ENCODE measurements at places on chromosomes 7 and 10.

- DNase-seq, result no peak
Measured at GRCh38 chr10:122702275-122702674, 2.6 kb upstream of the C10orf120 start.

DNA sequence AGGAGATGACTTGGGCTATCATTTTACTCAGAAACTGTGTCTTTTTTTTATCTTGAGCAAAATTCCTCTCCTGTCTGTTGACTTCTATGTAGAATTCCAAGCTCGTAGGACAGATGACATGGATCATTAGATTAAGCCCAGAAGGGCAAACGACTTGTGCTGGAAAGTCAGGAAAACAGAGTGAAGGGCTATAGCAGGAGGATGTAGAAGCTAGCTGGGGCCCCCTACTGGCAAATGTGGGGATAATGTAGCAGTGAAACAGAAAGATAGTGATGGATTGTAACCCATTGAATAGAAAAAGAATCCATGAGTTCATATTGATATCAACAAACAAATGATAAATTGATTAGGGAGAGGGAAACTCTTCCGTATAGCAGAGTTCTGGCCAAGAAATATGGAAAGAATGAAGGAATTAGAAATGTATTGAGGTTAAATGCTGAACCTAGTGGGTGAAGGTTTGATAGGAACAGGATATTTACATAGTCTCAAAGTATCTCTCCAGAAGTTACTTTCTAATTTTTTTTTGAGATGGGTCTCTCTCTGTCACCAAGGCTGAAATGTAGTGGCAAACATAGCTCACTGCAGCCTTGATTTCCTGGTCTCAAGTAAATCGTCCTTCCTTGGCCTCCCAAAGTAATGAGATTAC is 103.6 kb downstream of the LYZL1 start:
- peak; percentile 23 for DNase-seq

- DNase-seq, result no peak
Measured at GRCh38 chr10:124745673-124746072, 1.5 kb upstream of the FAM53B start.

DNA sequence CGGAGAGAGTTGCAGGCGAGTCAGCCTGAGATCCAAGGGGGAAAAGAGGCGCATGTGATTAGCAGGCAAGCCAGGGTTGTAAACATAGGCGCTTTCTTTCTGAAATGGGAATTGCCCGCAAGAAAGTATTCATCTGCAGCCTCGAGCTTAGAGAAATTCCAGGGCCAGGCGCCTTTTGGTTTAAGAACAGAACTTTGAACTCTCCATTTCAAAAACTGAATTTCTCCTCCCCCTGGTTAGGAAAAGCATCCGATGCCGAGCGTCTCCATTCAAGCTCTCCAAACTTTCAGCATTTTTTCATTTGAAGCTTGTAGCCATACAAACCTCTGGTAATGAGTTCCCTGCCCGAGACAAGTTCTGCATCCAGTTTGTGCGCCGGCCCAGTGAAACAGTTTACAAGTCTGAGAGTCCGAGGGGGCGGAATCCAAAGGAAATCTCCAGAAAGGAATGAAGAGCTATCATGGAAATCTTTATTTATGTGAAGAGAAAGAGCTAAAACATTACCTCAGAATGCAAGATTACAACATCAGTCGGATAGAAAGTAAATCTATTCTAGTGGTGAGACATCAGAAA is 69.9 kb downstream of the FAM204A start:
- no peak for DNase-seq

GRCh38 chr7:111424768-111425167 is 137.5 kb downstream of the IMMP2L start:
- DNase-seq, result no peak

GRCh38 chr7:133195868-133196267 is 57.0 kb upstream of the EXOC4 start:
- DNase-seq, result no peak

- DNase-seq, result no peak
Measured at GRCh38 chr7:30010021-30010420, 16.5 kb downstream of the FKBP14 start.

DNA sequence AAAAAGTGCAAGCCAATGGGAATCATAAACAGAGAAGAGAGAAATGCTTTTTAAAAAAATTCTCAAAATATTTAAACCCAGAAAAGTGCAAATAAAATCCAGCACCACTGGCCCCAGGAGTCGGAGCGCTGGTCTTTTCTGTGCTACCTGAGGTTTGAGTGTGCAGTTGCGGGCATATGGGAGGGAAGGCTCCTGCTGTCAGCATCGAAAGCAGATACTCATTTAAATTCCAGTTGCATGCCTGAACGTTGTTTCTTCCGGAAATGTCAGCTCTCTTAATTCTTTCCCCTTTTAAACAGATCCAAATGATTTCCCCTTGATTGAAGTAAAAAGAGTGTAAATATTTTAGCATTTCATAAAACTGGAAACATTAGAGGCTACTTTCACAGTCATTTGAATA is 240.5 kb upstream of the GPR26 start:
- DNase-seq, result no peak

DNA sequence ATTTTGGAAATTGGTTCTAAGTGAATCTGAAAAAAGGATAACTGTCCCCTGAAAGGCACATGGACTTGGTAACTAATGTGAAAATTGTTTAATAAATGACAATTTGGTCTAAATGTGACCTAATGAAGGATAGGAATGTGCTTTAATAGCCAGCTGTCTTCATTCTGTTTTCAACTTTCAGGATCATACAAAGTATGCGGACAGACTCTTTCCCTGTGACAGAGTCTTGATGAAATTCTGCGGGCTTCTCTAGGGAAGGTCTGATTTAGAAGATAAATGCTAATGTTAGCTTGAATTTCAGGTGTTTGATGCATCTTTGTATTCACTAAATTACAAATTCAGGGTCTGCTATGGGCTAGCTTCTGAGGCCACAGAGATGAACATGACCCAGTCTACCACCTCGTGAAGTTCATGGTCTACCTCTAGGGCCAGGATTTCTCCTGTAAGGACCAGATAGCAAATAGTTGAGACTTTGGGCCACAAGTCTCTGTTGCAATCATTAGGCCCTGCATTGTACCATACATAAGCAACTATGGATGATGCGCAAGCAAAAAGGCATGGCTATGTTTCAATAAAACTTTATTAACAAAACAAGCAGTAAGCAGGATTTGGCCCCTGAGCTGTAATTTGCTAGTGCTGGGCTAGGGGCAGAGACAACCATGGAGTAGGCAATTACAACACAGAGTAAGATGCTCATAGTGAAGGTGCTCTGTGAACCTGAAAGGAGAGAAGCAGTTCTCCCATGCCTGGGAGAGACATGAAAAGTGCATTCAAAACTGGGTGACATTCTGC is 368.6 kb downstream of the INHBA start:
- DNase-seq, result no peak

GRCh38 chr7:16961641-16962040 is 79.9 kb upstream of the AGR3 start:
- DNase-seq, result no peak

GRCh38 chr10:89389254-89389653 is 3.2 kb upstream of the IFIT1 start:
- no peak for DNase-seq

DNA sequence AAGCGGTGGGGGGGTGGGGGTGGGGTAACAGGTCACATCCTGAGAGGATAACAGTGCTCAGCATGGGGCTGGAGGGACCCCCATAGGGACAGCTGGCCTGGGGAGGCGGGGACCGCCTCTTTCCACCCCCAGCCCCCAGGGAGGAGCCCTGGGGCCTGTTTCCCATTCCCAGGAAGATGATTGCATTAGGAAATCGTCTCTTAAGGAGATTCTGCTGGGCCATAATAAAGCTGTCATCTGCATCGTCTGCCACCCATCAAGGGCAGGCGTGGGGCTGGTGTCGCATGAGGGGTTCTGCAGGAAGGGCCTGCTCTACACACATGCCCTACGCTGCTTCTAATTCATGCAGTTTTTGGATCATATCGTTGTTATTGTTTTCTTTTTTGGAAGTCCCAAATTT is 17.2 kb downstream of the RET start:
- no peak for DNase-seq

DNA sequence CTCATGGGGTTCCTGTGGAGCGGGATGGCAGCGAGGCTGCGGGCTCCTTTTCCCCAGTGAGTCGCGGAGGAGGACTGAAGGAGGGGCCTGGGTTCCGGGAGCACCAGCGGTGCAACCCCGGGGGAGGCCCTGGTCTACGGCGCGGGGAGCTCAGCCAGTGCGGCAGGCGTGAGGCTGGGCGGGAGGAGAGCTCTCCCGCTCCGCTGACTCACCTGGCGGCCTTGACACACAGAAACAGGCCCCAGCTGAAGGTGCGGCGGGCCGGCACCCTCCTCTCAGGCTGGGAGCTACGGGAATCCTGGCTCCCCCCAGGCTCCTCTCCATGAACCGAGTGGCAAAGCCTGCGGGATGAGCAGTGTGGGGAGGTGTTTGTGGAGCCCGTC is 6.8 kb upstream of the NOM1 start:
- DNase-seq, result no peak

GRCh38 chr7:156993021-156993924 is 17.2 kb downstream of the MNX1 start:
- DNase-seq, result no peak

DNA sequence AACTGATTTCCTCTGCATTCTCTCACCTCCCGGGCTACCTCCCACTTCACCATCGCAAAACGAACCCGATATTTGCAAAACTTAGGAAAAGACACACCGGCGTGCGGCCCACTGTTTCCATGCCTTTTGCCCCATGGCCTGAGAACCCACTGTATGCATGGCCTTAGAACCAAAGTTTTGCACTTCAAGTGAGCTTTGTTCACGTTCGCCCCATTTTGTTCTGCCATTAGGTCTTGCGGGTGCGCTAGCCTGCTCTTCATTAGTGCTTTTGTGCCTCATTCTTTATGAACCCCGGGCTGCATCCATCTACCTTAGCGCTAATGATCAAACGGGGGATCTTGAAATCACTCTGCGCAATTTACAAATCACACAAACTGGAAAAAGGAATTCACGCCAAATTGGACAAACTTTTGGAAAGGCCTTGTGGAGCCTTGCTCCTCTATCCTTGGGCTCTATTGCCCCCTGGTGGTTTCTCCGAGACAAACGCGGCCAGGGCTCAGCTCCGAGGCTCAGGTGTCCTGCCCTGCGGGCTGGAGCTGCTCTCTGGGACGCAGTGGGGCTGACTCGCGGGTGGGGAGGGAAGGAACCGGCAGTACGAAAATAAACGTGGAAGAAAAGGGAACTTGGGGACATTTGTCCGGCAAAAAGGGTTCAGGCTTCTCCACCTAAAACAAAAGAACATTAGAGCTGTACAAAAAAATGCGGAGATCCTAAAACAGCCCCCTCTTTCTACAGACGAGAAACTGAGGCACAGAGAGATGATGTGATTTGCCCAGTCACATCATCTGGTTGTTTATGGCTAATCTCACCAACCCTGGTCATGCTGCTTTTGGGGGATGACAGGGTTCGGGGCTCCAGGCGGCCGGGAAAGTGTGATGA is 300.4 kb upstream of the NFE2L3 start:
- DNase-seq, result peak; percentile 64

GRCh38 chr10:11823122-11823988 is at the start of gene PROSER2:
Gene PROSER2, plus strand, starts transcription at chr10:11823356. Its CDS starts 28,722 bp downstream, at chr10:11852078.
- DNase-seq, result peak; percentile 23

DNA sequence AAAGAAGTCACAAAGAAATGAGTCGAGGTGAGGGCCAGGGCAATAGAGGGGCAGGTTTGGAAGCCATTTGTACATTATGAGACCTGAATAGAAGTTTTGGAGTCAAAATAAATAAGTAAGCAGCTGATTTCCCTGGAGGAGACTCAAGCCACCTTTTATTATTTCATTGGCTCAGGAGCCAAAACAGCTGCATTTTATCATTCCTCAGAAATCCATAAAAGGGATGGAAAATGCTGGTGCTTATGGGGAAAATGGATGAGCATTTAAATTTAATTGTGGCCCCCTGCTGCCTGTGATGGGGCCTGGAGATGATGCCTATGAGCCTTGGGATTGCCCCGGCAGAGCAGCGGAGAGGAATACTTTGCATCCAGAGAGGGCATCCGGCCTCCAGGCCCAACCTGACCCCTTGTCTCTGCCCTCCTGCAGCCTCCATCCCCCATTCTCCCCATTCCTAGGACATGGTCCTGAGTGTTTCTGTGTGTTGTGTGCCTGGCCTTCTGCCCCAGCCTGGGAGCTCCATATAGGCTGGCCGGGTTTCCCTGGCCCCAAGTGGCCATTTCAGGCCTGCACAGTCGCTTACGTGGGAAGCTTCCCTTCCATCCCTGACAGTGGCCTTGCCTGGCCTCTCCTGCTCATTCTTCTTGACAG is 296.8 kb upstream of the ZMIZ1 start:
- DNase-seq, result no peak

- no peak for DNase-seq
Measured at GRCh38 chr10:31131251-31131650, 99.6 kb upstream of the ZNF438 start.

GRCh38 chr10:9060314-9060713 is 1005.8 kb downstream of the GATA3 start:
- no peak for DNase-seq

- no peak for DNase-seq
Measured at GRCh38 chr7:82050792-82051191, 280.9 kb upstream of the HGF start.

- DNase-seq, result no peak
Measured at GRCh38 chr10:132677473-132678227, 108.3 kb downstream of the NKX6-2 start.

DNA sequence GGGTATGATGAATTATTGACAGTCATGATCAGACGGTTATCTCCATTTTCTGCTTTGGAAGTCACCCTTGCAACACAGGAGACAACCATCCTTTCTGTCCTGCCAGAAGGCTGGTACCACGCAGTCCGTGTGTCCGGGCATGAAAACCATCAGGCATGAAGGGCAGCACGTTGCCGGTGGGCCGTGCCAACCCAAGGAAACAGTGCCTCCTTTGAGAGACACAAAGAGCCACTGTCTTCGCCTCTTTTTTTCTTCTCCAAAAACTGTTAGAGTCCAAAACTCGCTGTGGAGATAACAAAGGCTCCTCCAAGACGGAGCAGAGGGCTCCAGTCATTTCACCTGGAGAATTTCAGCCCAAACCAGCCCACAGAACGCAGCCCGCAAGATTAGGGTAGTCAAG is 60.4 kb upstream of the ARHGAP21 start:
- DNase-seq, result no peak

DNA sequence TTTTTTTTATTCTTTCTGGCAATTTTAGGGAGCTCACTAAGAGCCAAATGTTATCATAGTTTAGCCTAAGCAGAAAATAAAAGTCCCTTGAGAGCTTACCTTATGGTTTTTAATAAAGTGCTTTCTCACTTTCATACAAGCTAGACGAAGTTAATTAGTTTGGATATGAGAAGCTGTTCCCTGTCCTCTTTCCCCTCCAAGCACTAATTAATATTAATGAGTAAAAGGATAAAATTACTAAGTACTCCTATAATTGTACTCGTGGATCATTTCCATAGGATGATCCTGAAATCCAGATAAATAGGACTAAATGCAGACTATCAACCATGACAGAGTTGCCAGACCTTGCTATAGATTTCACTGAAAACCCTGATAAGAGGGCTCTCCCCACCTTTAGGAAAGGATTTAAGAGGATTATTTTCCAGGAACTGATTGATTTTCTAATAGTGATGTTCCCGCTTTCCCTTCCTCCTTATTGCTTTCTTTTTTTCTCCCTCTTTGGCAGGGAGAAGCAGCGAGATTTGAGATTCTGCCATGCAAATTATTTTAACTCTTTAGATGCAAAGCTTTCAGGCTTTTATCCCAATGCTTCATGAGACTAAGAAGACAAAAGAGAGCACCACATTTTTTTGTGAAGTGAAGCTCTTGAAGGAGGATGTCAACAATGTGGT is 58.3 kb upstream of the HECW1 start:
- DNase-seq, result no peak

GRCh38 chr7:77316219-77316978 is 99.8 kb downstream of the GSAP start:
- no peak for DNase-seq

Data from stimulated activated CD4-positive, alpha-beta T cell treated with anti-CD3 and anti-CD28 coated beads, Interleukin-4, amount 100 ng/mL, for 48 hours (primary cell).